Fibroblast of gingiva (primary cell): ENCODE measurements at places on chromosomes 16 and 17.

DNA sequence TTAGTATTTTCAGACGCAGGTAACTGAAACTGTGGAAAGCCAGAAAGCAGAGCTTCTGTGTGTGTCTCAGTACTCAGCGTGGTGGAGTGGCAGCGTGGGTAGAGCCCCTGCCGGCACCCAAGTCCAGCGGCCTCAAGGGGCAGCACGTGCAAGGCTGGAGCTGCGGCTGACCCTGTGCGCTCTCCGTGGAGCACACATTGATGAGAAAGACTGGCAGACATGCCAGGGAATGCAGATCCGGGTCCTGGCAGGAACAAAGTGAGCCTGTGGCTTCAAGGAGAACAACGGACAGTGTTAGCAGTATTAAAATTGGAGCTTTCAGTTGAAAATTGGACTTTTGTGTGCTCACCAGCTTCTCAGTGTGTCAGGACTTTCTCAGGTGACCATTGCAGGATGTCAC is 23.3 kb downstream of the ZC3H18 start:
- no peak for DNase-seq

DNA sequence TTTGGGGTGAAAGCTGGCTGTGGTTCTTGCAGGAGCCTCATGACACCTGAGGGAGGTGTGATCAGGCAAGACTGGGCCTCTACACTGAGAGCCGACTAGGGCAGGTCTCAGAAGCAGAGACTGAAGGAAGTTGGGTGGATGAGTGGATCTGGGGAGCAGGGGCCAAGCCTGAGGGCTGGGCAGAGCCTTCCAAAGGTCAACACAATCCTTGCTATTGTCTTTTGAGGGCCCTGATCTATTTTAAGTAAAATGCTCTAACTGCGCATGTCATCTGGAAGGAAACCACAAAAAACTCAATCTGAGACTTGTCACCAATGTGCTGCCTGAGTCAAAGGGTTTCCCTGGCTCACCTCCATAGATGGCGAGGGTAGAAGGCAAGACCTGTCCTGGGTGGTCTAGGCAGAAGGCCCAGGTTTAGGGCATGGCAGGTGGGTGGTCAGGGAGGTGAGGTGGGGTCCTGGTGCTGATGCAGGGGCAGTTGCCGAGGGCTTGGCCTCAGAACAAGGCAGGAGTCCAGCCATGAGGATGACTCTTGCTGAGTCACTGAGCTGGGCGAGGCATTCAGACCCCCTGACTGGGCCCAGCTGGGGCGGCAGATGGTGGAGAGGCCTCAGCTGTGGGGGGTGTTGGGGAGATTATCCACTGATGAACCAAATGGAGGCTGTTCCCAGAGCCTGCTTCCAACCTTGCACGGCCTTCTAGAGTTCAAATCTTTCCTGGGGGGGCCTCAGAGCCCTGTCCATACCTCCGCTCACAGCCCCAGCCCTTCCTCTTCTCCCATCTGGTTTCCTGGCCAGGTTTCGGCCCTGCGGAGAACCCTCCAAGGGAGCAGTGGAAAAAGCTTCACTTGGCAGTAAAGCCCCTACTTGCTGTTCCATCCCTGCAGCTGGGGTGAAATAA is 5.1 kb downstream of the MVP start:
- peak; percentile 54 for DNase-seq

- DNase-seq = no peak
Observed at GRCh38 chr16:2212362-2213324, 2.0 kb upstream of the BRICD5 start.

DNA sequence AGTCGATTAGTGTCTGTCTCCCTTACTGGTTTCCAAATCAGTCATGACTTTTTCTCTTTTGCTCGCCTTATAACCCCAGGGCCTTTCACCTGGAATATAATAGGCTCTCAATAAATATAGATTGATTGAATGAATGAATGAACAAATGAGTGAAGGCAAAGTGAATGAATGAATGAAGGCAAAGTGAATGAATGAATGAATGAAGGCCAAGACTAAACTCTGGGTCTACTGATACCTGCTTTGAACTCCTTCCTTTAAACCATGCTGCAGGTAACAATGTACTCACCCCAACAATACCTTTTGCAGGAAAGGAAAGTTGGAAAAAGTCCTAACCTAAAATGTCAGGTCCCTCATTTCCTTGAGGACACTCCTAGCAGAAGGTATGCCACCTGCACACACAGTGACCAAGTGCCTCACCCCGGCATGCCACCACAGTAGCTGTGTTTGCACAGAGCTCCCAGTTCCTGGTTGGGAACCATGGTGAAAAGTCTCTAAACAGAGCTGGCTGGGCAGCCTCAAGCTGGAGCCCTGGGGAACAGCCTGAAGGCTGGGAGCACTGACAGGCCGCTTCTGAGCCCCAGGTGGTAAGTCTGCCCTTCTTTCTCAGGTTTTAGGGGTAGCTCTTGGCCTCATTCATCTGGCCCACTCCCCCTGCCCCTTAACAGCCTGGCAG is 42.7 kb upstream of the ANKFN1 start:
- DNase-seq = no peak

GRCh38 chr16:61555718-61556441 is 480.4 kb downstream of the CDH8 start:
- no peak for DNase-seq

DNA sequence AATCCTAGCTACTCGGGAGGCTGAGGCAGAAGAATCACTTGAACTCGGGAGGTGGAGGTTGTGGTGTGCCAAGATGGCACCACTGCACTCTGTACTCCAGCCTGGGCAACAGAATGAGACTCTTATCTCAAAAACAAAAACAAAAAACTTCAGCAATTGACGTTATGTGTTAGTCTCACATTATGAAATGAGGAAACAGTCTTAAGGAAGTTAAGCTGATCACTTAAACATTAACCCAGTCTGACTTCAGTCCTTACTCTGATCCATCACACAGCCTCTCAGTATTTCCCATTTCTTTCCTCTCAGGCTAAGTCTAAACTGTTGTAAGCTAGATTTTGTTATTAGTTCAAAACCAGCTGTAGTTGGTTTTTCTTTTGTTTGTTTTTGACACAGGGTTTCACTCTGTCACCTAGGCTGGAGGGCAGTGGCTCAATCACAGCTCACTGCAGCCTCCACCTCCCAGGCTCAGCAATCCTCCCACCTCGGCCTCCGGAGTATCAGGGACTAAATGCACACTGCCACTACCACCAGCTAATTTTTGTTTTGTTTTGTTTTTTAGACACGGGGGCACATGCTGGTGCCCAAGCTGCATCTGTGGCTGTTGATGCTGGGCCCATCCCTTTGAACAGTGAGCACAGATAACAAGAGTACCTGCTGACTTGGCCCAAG is 6.3 kb downstream of the JPT1 start:
- no peak for DNase-seq

DNA sequence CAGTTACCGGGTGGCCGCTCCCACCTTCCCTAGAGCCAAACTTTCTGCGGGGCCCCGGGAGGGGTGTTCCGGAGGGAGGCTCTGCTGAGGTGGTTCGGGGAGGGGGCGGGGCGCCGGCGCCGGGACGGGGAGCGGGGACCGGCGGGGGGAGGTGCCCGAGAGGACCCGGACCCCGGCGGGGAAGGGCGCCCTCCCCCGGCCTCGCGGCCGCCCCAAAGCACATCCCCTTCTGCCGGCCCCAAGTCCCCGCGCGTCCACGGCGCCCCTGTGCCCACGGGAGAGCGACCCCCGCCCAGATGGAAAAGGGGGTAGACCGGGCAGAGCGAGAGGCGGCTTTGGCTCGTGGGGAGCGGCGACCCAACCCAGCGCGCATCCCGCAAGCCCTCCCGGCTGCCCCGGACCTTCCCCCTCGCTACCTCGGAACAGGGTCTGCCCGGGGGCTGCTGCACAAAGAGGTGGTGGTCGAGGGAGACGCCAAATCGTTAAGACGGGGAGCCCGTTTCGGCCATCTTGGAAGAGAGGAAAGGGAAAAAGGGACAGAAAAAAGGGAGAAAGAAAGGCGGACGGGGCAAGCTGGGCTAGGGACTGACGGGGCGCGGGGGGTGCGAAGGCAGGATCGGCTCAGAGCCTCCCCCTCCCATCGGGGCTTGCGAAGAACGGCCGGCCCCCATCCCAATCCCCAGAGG is 530 bp downstream of the PCGF2 start:
- no peak for DNase-seq
